ENCODE measurements at places on chromosomes 12 and 14. TPM values are rescaled to one million over a fixed set of nuclear protein-coding genes. Genes with fewer than 3 reads are reported as not detected.

GRCh38 chr12:19128485-19128884, 1.0 kb upstream of the PLEKHA5 start:
- DNase-seq, result no peak

- DNase-seq, result no peak
Observed at GRCh38 chr14:22866874-22867273, 4.7 kb upstream of the LRP10 start.

- no peak for DNase-seq
Observed at GRCh38 chr14:69093631-69094421, 59.1 kb downstream of the DCAF5 start.

DNA sequence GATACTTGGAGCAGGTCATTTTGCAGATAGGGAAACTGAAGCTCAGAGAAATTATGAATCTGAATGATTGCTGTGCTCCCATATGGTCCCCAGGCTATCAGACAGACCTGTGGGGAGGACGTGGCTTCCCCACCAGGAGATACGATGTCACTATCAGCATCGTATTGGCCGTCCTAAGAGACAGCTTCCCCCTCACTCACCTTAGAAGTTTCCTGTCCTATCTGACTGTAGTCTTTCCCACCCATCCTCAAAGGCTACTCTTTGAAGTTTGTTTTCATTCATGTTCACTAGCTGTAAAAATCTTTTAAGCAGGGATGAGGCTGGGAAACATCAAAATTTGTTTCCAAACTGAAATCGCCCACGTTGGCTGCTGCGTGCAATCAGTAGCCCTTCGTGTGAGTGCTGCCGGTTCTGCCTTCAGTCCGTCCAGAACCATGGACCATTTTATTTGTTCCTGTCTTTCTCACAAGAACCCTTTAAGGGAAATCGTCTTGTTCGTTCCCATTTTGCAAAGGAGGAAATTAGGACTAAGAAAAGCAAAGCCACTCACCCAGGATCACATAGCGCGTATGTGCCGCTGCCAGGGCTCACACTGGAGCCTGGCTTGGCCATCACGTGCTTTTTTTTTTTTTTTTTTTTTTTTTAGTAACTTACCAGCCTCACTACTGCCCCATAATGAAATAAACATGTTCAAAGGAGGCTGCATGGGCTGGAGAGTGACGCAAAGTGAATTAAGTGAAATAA, 1.0 kb upstream of the KDM2B start:
- DNase-seq, result no peak

DNA sequence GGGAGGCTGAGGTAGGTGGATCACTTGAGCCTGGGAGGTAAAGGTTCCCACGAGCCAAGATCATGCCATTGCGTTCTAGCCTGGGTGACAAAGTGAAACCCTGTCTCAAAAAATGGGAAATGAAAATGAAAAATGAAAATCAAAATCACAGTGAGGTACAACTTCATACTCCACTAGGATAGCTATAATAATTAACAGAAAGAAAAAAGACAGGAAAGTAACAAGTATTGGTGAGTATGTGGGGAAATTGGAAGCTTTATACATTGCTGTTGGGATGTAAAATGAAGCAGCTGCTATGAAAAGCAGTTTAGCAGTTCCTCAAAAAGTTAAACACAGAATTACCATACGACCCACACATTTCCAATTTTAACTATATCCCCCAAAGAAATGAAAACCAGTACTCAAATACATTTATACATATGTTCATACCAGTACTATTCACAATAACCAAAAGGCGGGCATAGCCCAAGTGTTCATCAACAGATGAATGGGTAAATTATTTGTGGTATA, 22.2 kb downstream of the SGPP1 start:
- no peak for DNase-seq

DNA sequence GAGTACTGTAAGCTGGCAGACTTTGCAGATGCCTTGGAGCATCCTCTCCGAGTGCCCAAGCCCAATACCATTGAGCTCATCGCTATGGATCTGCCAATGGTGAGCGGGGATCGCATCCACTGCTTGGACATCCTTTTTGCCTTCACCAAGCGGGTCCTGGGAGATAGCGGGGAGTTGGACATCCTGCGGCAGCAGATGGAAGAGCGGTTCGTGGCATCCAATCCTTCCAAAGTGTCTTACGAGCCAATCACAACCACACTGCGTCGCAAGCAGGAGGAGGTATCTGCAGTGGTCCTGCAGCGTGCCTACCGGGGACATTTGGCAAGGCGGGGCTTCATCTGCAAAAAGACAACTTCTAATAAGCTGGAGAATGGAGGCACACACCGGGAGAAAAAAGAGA, 41.6 kb downstream of the FIGNL2 start:
- DNase-seq, result no peak

- DNase-seq, result no peak
Observed at GRCh38 chr12:71041476-71041875, 116.3 kb downstream of the TSPAN8 start.

DNA sequence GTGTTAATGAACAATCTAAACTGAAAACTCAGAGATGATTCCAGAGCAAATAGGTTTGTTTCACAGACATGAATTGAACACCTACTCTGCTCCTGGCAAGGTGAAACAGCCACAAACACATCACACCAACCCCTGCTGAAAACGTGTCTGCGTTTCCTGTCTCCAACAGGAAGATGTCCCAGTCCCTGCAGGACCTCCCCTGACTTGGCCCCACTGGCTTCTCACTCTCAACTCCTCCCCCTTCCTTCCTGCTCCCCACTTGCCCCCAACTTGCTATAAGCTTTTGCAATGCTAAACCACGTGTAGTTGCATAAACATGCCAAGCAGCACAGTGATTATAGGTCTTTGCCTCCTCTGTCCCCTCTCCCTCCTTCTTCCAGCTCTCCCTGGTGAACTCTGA, 567.6 kb downstream of the BCL11B start:
- DNase-seq, result no peak

GRCh38 chr12:118188690-118189371, 52.9 kb downstream of the PEBP1 start:
- peak; percentile 40 for DNase-seq

GRCh38 chr12:132216354-132216987, 72.2 kb downstream of the NOC4L start:
- DNase-seq, result no peak

DNA sequence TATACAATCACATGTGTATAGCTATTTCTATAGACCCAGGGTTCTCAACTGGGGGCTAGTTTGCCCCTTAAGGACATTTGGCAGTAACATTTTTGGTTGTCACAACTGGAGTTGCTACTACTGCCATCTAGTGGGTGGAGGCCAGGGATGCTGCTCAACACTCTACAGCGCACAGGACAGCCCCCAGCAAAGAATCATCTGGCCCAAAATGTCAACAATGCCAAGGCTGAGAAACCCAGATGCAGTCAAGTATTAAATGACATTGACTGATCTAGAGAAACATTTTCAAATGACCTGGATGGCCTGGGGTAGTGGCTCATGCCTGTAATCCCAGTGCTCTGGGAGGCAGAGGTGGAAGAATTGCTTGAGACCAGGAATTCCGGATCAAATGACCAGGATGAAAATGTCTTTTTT, 5.8 kb downstream of the WSB2 start:
- no peak for DNase-seq

GRCh38 chr12:54351341-54351740, 12.9 kb downstream of the GPR84 start:
- no peak for DNase-seq

GRCh38 chr14:93114068-93114710, 1.5 kb downstream of the ITPK1 start:
- no peak for DNase-seq

DNA sequence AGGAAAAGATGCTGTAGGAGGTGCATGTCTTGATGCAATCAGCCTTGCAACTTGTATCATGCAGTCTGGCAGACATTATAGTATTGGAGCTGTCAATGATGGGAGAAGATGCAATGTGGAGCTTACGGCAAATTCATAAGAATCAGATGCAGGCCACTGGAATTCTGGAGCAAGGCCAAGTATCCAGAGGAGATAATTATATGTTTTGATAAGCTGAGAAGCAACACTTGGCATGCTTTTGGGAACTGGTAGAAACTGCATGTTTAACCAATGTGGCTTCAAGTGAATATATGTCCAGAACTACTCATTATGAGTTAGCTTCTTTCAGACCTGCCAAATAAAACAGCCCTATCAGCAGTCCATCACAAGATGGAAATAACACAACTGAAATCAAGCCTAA, 249.1 kb upstream of the PPFIA2 start:
- DNase-seq, result no peak

DNA sequence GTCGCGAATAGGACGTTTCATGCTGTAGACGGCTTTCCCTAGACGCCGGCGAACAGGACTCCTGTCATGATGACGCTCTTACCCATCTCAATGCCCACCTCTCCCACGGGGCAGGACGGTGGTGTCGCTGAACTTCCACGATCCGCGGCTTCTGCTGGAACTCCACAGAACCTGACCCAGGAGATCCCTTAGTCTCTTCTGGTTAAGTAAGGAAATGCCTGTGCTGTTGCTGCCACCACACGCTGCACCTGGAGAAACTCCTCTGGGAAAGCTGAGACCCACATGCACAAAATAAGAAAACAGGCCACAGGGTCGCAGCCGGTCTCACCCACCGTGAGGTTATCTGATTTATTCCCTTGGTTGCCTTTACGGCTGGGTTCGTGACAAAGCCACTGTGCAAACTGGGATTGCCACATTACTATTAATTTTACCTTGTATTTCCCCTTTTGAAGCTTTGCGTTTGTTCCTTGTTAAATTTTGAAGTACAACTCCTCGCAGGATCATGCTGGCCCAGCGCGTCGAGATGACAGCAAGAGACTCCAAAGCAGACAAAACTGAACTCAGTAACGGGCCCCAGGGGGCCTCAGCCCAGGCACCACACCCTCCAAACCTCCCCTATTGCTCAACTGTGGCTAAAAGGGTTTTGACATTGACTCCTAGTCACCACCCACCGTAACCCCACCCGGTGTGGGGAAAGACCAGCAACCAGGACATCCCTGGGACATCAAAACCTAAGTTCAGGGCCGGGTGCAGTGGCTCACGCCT, 9.2 kb upstream of the MMP17 start:
- DNase-seq, result peak; percentile 31

- no peak for DNase-seq
Observed at GRCh38 chr14:102913341-102914211, 8.9 kb upstream of the AMN start.

- no peak for DNase-seq
Observed at GRCh38 chr14:92931681-92932447, 8.9 kb downstream of the CHGA start.

DNA sequence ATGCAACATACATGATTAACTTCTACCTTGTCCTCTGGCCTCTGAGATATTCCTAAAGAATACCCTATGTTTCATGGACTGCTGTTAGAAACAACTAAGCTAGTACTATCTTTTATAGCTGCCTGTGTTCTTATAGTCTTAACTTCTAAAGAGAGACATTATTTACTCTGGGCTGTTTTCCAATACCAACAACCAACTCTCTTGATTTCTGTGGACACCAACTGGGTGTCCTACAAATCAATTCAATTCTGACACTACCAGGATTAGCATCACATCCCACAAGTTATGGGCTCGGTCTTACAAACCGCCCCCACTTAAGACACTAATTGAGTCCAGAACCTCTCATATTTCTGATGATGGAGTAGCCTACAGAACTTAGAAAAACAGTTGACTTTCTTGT, 8.3 kb downstream of the XPOT start:
- no peak for DNase-seq

DNA sequence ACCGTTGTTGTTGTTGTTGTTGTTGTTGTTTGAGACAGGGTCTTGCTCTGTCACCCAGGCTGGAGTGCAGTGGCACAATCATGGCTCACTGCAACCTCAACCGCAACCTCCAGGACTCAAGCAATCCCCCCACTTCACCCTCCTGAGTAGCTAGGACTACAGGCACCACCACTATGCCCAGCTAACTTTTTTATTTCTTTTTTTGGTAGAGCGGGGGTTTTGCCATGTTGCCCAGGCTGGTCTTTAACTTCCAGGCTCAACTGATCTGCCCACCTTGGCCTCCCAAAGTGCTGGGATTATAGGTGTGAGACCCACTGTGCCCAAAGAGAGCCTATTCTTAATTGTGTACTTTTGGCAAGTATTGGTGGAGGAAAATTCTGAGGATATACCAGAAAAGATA, 25.7 kb downstream of the MOK start:
- no peak for DNase-seq

DNA sequence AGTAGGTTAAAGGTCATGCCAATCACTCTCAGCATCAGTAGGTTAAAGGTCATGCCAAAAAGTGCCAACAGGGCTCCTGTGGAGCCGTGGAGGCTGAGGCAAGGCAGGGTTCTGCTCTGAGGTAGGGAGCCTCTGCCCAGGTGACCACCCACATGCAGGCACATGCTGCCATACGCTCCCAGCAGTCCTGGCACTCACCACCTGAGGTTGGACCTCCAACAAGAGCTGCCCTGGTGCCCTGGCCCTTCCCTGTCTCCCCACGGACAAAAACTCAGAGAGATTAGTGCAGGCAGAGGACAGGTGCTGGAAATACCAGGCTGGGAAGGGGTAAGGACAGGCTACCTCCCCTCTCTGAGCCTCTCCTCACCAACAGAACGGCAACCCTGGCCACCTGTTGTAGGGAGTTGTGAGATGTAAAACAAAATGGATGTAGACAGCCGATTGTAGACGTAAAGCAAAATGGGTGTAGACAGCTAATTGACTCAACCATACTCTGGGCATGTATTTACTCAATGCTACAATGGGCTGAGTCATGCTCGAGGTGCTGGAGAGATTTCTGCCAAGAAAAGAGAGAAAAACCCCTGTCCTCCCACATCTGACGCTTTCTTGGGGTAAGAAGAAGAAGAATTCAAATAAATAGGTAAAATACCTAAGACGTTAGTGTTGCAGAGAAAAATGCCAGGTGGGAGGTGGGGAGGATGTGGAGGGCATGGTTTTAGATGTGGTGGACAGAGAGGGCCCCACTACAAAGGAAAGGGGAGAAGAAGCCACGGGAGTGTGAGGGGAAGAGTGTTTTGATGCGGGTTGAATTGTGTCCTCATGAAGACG, 32.4 kb downstream of the LTBP2 start:
- DNase-seq, result no peak

- no peak for DNase-seq
Observed at GRCh38 chr14:65959563-65960024, 526.6 kb upstream of the CCDC196 start.

GRCh38 chr12:69988481-69989321, 163.7 kb downstream of the MYRFL start:
- no peak for DNase-seq

CLEC9A gene
- total RNA-seq, result not detected

DHRS2 gene
- not detected for total RNA-seq

USP5 gene
- total RNA-seq, result 42.0 TPM

ADAM20 gene
- not detected for total RNA-seq

TAS2R46 gene
- 0.42 TPM for total RNA-seq

HOTAIR gene
- total RNA-seq, result not detected

OTX2 gene
- not detected for total RNA-seq

TEX52 gene
- total RNA-seq, result not detected

CCDC197 gene
- not detected for total RNA-seq

PLBD2 gene
- 29.4 TPM for total RNA-seq

KRT3 gene
- not detected for total RNA-seq

CIROP gene
- total RNA-seq, result not detected

All from heart left ventricle (tissue), 16 donors.